ENCODE measurements at places on chromosomes 3 and 15. TPM values are rescaled to one million over a fixed set of nuclear protein-coding genes. Genes with fewer than 3 reads are reported as not detected.

- H3K36me3 ChIP-seq: no peaks in the 10 kb centered on the region
- H3K27me3 ChIP-seq: no peaks in the 10 kb centered on the region
- no peaks in the 10 kb centered on the region for H3K4me1 ChIP-seq
- no peak for DNase-seq
- H3K4me3 ChIP-seq: no peak overlapping the region
- H3K27ac ChIP-seq: no peak overlapping the region
Observed at GRCh38 chr3:55408193-55408826, 78.8 kb downstream of the WNT5A start.

- no peak for DNase-seq
- no peaks in the 10 kb centered on the region for H3K4me1 ChIP-seq
- no peaks in the 10 kb centered on the region for H3K36me3 ChIP-seq
- no peak overlapping the region for H3K4me3 ChIP-seq
- H3K27ac ChIP-seq: no peak overlapping the region
Observed at GRCh38 chr15:25609371-25609770, 170.5 kb upstream of the UBE3A start.

DNA sequence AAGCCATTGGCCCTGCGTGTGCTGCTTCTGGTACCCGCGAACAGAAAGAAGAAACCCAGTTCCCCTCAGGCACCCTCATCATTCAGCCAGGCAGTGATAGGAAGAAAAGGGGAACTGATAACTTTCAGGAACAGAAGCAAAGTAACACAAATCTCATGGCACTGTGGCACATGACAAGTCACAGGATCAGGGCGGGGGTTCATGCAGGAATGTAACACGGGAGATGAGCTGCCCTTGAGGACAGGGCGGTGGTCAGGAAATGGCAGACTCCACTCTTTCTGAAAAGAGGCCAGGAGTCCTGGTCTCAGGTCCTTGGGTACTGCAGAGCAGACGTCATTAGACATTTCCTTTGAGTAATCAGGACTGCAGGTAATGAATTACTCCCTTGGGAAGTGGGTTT lies 95.5 kb downstream of the CCNL1 start:
- DNase-seq: no peak
- H3K4me3 ChIP-seq: no peak overlapping the region
- H3K27me3 ChIP-seq: no peaks in the 10 kb centered on the region
- no peak overlapping the region for H3K27ac ChIP-seq
- H3K36me3 ChIP-seq: no peaks in the 10 kb centered on the region
- peaks cover 17% of the 10 kb centered on the region for H3K4me1 ChIP-seq

DNA sequence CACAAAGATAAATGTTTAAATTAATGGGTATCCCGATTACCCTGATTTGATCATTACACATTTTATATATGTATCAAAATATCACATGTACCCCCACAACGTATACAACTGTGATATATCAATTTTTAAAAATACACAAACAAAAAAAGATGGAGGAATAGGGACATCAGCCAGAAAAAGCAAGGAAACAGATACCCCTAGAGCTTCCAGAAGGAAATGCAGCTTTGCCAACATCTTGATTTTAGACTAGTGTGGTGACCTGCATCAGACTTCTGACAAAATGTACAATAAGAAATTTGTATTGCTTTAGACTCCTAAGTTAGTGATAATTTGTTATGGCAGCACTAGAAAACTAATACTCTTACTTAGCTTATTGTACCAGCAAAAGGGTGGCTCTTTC lies 483.8 kb downstream of the TUSC7 start:
- no peaks in the 10 kb centered on the region for H3K27me3 ChIP-seq
- DNase-seq: no peak
- H3K36me3 ChIP-seq: no peaks in the 10 kb centered on the region
- H3K4me3 ChIP-seq: no peak overlapping the region
- no peak overlapping the region for H3K27ac ChIP-seq

DNA sequence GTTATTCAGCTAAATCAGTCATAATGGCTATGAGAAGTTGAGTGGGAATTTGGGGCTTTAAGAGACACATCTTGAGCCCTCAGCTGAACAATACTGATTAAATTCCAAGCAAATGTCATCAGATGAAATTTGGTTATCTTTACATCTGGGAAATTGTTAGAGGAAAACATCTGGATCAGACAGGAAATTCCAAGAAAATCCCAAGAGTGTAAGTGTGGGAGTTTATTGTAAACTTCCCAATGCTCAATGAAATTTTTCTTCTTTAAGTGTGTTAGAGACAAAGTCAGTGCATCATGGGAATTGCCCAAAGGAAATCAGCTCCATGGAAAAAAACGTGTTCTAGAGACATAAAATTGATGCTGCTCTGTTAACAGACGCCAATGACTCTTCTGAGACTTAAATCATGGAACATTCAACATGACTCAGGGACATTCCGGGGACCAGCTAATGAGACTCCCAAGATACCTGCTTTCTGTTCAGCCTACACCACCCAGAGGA lies 19.8 kb upstream of the DCLK3 start:
- H3K36me3 ChIP-seq: no peaks in the 10 kb centered on the region
- H3K4me1 ChIP-seq: no peaks in the 10 kb centered on the region
- H3K27ac ChIP-seq: no peak overlapping the region
- DNase-seq: no peak
- H3K27me3 ChIP-seq: peaks cover 2% of the 10 kb centered on the region
- no peak overlapping the region for H3K4me3 ChIP-seq

GRCh38 chr15:52080031-52080430 lies 32.5 kb downstream of the BCL2L10 start:
- H3K27ac ChIP-seq: no peak overlapping the region
- H3K36me3 ChIP-seq: no peaks in the 10 kb centered on the region
- no peak overlapping the region for H3K4me3 ChIP-seq
- DNase-seq: no peak
- no peaks in the 10 kb centered on the region for H3K27me3 ChIP-seq

DNA sequence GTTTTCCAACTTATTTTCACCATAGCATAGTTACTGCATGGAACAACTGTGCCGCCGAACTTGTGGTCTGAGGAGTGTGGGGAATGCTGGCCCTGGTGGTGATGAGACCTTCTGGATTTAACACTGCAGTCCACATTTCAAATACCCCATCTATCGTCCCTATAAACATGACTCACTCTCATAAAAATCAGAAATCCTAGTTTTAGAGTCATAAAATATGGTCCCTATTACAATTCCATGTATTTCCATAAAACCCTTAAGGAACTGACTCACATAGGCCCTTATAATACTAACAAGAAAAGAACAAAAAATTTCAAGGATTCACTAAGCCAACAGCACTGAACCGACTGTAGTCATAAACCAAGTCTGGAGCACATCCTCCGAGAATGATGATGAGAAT lies 147.2 kb downstream of the FOXP1 start:
- H3K27me3 ChIP-seq: no peaks in the 10 kb centered on the region
- no peak overlapping the region for H3K27ac ChIP-seq
- peaks cover 90% of the 10 kb centered on the region for H3K4me1 ChIP-seq
- H3K4me3 ChIP-seq: no peak overlapping the region
- DNase-seq: no peak

GRCh38 chr3:88824666-88825564 lies 282.5 kb upstream of the EPHA3 start:
- H3K4me1 ChIP-seq: no peaks in the 10 kb centered on the region
- no peaks in the 10 kb centered on the region for H3K27me3 ChIP-seq
- H3K4me3 ChIP-seq: no peak overlapping the region
- DNase-seq: no peak

DNA sequence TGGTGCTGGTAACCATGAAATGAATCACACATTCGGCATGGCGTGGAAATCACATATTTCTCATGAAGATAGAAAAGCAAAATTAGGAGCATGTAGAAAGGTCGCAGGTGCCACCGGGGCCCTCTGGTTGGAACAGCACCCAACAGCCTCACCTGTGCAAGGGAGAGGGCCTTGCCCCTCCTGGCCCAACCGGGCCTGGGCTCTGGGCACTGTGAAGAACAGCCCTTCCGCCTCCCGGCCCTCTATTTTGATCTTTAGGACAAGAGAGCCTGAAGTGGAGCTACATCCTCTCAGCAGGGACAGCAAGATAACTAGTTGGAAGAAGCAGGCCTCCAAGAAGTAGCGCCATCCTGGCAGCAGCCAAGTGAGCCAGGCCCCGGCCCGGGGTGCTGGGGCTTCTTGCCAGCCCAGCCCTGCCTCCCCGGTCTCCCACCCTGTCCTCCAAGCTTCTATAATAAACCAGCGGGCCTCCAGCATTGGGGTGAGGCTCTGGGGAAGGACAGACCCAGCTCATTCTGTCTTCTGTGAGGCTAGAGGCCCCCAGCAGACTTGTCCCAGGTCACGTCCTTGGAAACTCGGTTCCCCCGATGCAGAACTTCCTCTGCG lies 46.1 kb upstream of the FGD5 start:
- no peaks in the 10 kb centered on the region for H3K36me3 ChIP-seq
- no peak overlapping the region for H3K27ac ChIP-seq

DNA sequence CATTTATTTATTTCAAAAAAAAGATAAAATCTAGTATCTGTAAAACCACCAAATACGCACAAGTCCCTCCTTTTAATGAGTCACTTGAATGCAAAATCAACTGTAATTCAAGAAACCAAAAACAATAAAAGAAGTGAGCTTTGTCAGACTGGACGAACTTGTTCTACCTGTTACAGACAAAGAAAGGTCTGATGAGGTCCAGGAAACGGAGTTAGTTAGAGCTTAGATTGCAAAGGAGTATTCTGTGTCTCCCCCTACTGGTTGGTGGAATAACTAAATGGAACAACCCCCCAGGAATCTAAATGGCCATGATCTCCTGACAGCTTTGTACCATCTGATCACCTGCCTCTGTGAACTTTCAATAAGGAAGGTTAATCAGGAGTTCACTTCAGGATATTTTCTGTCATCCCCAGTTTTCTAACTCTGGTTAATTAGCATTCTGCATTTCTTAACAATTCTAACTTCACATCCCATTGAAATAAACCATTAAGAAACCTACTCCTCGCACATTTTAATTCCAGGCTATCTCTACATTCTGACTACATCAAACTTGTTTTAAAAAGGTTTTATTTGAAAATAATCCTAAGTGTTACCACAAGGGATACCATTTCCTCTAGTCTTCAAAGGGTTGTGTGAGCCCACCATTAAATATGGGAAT lies 333.0 kb upstream of the SATB1 start:
- DNase-seq: peak; percentile 38
- no peaks in the 10 kb centered on the region for H3K27me3 ChIP-seq
- peaks cover 4% of the 10 kb centered on the region for H3K36me3 ChIP-seq
- H3K4me1 ChIP-seq: peaks cover 43% of the 10 kb centered on the region
- no peak overlapping the region for H3K4me3 ChIP-seq
- peak overlapping the region; percentile 57 for H3K27ac ChIP-seq

GRCh38 chr3:188788621-188789081 lies 383.1 kb upstream of the TPRG1 start:
- no peak overlapping the region for H3K4me3 ChIP-seq
- H3K27ac ChIP-seq: no peak overlapping the region
- DNase-seq: peak; percentile 90
- H3K4me1 ChIP-seq: peaks cover 3% of the 10 kb centered on the region
- H3K36me3 ChIP-seq: no peaks in the 10 kb centered on the region

DNA sequence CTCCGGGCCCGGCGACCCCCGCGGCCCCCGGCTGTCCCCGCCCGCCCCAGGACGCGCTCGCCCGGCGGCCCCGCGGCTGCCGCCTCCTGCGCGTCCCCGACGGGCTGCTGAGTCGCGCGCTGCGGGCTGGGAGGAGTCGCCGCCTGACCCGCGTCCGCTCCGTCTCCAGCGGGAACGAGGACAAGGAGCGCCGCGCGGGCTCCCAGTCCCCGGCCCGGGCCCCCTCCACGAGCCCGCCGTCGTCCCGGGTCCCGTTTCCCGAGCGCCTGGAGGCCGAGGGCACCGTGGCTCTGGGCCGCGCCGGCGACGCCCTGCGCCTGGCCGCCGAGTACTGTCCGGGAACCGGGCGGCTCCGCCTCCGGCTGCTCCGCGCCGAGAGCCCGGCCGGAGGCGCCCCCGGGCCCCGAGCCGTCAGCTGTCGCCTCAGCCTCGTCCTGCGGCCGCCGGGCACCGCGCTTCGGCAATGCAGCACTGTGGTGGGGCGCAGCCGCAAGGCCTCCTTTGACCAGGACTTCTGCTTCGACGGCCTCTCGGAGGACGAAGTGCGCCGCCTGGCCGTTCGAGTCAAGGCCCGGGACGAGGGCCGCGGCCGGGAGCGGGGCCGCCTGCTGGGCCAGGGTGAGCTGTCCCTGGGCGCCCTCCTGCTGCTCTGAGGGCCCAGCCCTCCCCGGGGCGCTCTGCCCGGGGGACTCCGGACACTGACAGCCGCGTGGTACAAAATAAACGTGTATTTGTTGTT lies 1.5 kb downstream of the C2CD4A start:
- H3K27ac ChIP-seq: peak overlapping the region; percentile 31
- no peaks in the 10 kb centered on the region for H3K36me3 ChIP-seq
- peak overlapping the region; percentile 65 for H3K4me3 ChIP-seq
- DNase-seq: peak; percentile 22
- peaks cover 21% of the 10 kb centered on the region for H3K4me1 ChIP-seq

GRCh38 chr3:12796171-12797123 lies at the start of gene CAND2:
CAND2 (plus strand) TSS chr3:12796680; CDS start chr3:12796721, 41 bp downstream.
- H3K27ac ChIP-seq: no peak within 1 kb of the TSS
- DNase-seq: peak; percentile 45
- H3K4me1 ChIP-seq: peaks cover 9% of the 10 kb centered on the region
- H3K36me3 ChIP-seq: no peaks in the 10 kb centered on the region
- peak within 1 kb of the TSS; percentile 71 for H3K4me3 ChIP-seq
- no peaks in the 10 kb centered on the region for H3K27me3 ChIP-seq

GRCh38 chr15:52481915-52482314 lies 46.8 kb downstream of the MYO5A start:
- H3K27ac ChIP-seq: no peak overlapping the region
- DNase-seq: peak; percentile 55
- H3K36me3 ChIP-seq: no peaks in the 10 kb centered on the region
- no peak overlapping the region for H3K4me3 ChIP-seq

DNA sequence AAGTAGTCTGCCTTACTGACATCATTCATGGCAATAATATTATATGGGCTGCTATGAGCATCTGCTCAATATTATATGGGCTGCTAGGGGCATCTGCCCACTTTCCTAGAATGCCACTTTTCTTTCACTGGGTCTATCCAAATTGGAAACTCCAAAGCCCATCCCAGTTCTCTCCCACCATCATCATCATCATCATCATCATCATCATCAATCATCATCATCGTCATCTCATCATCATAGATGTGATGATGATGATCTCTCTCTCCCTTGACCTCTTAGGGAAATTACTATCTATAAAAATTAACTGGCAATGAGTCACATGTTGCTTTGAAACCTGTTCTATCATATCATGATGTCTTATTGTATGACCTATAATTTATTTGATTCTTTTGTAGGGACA lies 222.0 kb downstream of the TJP1 start:
- no peak overlapping the region for H3K27ac ChIP-seq
- no peaks in the 10 kb centered on the region for H3K36me3 ChIP-seq
- H3K27me3 ChIP-seq: peaks cover 23% of the 10 kb centered on the region
- no peak for DNase-seq
- no peaks in the 10 kb centered on the region for H3K4me1 ChIP-seq
- H3K4me3 ChIP-seq: no peak overlapping the region

The CNTN3 gene
- not detected for total RNA-seq

The GCSAM gene
- total RNA-seq: 14.6 TPM

The CHST2 gene
- 4.2 TPM for total RNA-seq

The NMB gene
- total RNA-seq: 5.1 TPM

The CAMKV gene
- 0.69 TPM for total RNA-seq

The C3orf20 gene
- total RNA-seq: 0.17 TPM
